ELF-1 (cell line): ENCODE measurements at places on chromosomes 6 and 20.
A peak's percentile ranks its signal among the peaks of the same experiment; 100 is the strongest.

- DNase-seq = no peak
Measured at GRCh38 chr6:156950531-156950930, 173.4 kb downstream of the ARID1B start.

GRCh38 chr6:6960571-6961251 lies 147.1 kb upstream of the RREB1 start:
- DNase-seq = peak; percentile 91

- DNase-seq = peak; percentile 77
Measured at GRCh38 chr20:50855498-50856474, 60.9 kb downstream of the BCAS4 start.

DNA sequence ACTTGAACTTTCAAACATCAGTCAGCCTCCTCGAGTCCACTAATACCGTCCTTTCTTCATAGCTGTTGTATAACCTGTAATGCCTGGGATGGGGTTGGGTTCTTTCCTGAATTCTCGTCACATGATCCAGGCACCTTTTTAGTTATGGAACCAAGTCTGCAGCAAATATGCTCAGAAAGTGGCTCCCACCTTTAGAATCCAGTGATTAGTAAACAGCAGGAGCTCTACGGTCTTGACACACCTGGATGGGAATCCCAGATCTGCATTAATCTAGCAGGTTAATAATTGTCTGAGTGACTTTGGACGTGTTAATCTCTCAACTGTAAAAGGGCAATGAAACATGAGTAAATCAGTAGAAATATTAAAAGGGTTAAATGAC lies 729 bp upstream of the ZHX3 start:
- DNase-seq = no peak

DNA sequence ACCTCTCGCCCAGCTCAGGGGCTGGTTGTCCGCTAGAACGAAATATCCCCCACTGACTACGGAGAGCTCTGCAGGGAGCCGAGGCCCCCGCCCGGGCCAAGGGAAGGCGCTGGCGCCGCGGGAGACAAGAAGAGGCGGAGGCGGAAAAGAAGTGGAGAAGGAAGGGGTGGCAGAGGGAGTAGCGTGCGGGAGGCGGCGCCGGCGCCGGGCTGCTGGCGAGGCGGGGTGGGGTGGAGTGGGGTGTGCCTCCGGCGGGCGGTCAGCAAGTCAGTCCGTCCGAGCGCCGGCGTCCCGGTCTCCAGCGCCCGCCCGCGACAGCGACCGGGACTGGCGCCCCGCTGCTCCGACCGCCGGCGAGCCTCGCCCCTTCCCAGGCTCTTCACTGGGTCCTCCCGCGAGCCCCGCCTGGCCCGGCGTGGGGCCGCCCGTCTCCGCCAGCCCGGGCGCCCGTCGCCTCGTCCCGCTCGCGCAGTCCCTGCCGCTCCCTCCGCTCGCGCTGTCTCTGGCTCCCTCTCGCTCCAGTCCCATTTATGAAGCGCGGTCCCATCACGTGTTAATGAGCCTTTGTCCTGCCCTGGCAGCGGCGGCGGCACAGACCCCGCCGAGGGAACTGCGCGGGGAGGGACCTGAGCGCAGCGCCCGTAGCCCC lies at the start of gene CNR1:
Gene CNR1, minus strand, starts transcription at position 504 of the 649 bp plus-strand sequence. CDS start 21,073 bp downstream, outside the sequence.
- DNase-seq = peak; percentile 76

DNA sequence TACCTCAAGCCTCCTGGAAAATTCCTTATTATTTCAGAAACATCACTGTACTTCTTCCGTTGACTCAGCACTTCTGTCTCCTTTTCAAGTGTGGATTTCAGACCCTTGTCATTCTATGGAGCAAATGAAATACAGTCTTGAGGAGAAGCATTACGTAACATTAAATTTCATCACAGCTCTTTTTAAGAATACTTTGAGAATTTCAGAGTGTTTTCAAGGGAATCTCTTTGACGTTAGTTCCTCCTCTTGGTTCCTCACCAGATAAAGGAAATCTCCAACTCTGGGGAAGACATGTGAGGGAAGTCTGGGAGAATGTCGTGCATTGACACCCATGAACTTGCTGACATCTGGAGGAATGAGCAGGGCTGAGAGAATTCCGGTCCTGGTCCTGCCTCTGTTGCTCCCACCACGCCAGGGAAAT lies 32.3 kb downstream of the UST start:
- no peak for DNase-seq

DNA sequence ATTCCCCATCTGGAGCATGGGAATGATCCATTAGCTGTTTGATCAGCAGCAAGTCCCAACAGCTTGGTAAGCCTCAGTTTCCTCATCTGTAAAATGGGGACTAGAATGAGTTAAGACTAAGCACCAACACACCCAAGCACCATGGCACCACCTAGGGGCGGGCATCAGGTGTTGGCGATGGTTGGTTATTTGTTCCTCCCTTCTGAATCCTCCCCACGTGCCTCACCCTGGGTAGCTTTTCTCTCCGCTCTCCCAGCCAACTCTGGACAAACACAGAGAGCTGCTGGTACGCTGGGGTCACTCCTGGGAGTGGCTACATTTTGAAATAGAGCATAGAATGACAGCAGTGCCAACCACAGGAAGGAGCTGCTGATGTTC lies 13.3 kb upstream of the ITPR3 start:
- no peak for DNase-seq

- no peak for DNase-seq
Measured at GRCh38 chr20:49377326-49377725, 99.5 kb upstream of the ZNFX1 start.

DNA sequence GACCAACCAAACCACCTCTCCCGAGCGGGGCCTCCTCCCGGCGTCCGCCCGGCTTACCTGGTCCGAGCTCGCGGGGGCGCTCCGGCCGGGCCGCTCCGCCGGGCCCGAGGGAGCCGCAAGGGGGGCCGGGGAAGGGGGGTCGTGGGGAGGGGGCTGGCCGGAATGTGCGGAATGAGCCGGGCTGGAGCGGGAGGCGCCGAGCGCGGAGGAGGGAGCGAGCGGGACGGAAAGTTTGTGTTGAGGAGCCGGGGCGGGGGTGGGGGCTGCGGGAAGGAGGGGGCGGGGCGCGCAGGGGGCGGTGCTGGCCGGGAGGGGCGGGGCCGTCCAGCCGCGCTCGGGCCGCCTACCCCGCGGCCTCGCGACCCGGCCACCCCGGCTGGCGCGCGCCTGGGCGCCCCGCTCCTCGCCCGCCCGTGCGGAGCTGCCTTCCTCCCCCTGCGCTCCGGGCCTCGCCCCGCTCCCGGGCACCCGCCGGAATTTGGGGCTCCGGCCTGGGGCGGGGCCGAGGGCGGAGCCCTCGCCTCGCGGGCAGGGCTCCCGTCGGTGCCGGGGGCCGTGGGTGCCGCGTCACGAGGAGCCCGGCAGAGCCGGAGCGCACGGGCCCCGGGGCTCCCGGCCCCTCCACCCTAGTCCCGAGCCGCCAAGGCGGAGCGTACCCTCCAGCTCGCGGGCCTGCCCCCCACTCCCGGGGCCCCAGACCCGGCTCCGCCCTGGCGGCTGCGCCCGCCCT lies at the start of gene TEAD3:
Gene TEAD3, minus strand, starts transcription at position 239 of the 730 bp plus-strand sequence.
- DNase-seq = peak; percentile 67

- no peak for DNase-seq
Measured at GRCh38 chr6:37631295-37631694, 66.4 kb downstream of the MDGA1 start.

GRCh38 chr6:73962884-73963283 lies 266.9 kb downstream of the CD109 start:
- DNase-seq = no peak

DNA sequence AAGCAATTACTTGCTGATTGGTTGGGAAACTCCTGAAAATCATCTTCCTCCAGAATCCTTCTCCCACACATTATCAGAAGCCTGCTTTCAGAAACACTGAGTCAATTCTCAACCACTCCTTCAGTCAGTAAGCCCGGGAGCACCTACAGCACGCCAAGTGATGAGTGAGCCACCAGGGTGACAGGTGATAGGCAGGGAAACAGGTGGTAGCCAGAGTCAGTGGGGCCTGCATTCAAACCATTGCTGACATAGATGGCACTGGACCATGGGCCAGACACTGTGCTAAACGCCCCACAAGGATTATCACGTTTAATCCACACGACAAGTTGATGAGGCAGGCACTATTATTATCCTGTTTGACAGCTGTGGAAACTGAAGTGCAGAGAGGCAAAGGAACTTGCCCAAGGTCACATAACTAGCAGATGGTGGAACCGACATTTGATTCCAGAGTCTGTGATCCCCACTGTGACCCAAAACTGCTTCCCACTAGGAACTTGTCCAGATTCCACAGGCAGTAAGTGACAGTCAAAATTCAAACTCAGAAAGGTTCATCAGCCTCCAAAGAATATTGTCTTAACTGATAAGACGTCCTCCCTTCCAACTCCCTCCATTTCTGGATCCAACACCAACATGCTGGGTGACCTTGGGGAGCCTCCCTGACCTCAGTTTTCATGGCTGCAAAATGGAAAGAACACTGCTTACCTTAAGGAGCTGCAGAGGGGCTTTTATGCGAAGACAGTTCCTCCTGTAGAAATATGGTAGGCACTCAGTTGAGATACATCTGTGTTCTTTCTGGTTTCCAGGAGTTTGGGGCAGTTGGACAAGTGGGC lies 23.9 kb upstream of the TOP1 start:
- no peak for DNase-seq

DNA sequence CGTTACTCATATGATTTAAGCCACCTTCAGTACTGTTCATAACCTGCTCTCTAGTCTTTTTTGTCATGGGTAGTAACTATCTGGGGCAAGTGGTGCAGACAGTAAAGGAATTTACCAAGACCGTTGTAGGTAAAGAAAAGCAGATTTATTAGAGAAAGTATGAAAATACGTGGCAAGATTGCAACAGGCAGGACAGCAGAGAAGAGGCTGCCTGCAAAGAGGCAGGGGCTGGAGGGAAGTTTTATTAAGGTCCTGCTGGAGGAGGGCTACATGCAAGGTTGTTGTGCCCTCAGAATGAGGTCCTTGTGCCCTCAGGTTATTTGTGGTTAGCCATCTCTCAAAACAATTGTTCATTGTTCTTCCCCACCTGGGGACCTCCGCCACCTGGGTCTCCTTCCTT lies 444.3 kb downstream of the BCKDHB start:
- DNase-seq = peak; percentile 38
